ENCODE measurements at places on chromosomes 13 and 19.

DNA sequence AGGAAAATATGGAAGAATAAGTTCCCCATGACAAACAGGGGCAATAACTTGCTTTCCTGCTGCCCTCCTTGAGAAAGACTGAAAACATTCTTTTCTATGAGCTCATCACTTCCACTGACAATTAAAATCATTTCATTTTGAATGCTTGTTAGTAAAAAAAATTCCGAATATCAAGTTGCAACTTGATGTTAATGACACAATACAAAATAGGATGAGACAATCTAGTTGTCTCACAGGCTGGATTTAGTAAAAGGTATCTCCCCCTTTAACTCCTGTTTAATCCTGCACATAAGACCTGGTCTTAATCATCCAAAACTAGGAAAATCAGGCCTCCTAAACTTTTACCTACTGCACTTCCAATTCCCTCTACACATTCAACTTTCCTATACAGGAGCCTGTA lies 24.7 kb downstream of the IRS2 start:
- DNase-seq = no peak

DNA sequence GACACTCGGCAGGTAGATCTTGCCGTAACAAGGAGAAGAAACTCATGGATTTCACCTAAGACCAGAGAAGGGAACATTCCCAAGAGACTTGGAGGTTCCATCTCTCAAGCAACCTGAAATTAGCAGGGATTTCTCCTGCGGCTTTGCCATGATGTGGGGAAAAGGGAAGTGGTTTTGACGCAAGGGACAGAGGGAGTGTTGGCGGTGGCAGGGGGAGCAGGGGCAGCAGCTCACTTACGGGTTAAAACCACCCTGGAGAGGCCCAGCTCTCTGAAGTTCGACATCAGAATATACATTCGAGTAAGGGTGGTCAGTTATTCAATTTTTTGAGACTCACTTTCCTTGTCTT lies 76.1 kb upstream of the POMP start:
- DNase-seq = no peak

DNA sequence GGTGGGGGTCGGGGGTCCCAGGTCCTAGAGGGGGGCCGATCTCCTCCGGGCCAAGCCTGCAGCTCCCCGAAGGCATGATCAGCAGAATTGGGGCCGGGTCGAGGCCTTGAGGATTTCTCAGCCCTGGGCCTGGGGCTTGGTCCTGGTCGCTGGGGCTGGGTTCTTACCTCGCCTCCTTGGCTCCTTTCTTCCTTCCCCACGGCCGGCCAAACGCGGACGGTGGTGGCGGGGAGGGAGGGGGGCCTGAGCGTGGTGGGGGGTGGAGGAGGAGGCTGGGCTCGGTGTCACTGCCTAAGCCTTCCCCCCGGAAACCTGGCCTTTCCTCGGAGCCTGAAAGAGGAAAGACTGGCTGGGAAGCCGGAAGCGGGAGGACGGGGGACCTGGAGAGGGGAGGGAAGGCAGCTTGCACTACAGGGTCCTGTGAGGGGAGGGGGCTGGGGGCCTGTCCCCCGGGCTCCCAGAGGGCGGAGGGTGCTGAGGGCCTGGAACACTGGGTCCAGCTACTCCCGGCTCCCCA lies at the start of gene ZNF579:
TSS of gene ZNF579 (minus strand) at position 221 of the 517 bp plus-strand sequence. CDS start 1,209 bp downstream, outside the sequence.
- no peak for DNase-seq

GRCh38 chr19:21483589-21484170 lies 21.7 kb upstream of the ZNF429 start:
- DNase-seq = no peak

DNA sequence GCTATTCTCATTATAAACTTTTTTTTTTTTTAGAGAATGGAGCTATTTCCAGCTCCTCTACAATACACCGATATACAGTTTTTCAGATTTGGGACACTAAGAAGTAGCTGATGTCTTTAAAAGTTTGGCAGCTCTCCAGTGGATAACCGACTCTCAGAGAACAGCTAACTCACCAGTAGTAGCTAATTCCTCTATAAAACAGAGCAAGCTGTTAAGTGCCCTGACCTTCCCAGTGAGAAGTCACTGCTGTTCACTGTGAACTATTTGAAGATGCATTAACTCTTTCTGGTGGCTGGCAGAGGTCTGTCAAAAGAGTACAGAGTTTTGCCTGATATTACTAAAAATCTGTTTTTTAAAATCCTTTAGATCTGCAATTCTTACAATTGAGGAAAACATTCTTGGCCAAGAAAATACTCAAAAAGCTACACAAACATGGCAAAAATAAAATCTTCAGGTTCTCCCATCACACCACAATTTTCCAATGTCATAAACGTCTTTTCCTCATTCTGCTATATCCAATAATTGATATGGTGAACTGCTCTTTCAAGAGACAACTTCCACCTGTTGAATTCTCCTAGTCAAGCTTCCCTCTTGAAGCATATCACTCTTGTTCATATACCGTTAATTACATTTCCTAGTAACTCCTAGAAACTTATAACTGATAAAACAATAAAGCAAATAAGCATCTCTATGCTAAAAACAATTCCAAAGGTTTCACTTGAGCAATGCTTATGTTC lies 44.2 kb downstream of the TBC1D4 start:
- DNase-seq = no peak

DNA sequence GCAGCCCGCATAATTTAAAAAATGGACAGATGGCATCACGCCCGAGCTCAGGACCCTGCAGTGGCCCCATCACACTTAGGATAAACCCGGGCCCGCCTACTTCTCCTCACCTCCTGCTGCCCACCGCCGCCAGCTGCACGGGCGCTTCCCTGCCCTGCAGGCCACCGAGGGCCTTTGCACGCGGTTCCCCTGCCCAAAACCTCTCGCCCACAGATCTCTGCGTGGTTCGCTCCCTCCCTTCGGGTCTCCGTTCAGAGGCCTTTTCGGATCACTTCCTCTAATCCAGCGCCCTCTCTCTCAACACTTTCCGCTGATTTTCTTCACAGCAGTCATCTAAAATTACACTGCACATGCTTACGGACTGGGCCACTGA lies 1.8 kb downstream of the SHISA7 start:
- no peak for DNase-seq

- no peak for DNase-seq
Measured at GRCh38 chr13:92849381-92849780, 377.2 kb upstream of the GPC6 start.

DNA sequence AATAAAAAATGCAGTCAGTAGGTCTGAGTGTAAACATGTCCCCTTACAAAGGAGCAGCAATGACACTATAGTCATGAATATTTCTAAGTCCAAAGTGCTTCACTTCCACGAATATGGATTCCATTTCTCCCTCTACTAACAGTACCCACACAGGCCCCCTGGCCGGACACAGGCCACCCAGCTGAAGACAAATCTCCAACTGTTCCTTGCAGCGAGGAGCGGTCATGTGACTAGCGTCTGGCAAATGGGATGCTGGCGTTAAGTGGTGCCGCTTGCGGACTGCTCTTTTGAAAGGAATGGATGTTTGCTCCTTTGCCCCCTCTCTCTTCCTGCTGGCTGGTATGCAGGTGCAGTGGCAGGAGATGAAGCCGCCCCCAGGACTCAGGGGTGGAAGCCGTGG lies 16.2 kb downstream of the PPP1R12C start:
- no peak for DNase-seq

DNA sequence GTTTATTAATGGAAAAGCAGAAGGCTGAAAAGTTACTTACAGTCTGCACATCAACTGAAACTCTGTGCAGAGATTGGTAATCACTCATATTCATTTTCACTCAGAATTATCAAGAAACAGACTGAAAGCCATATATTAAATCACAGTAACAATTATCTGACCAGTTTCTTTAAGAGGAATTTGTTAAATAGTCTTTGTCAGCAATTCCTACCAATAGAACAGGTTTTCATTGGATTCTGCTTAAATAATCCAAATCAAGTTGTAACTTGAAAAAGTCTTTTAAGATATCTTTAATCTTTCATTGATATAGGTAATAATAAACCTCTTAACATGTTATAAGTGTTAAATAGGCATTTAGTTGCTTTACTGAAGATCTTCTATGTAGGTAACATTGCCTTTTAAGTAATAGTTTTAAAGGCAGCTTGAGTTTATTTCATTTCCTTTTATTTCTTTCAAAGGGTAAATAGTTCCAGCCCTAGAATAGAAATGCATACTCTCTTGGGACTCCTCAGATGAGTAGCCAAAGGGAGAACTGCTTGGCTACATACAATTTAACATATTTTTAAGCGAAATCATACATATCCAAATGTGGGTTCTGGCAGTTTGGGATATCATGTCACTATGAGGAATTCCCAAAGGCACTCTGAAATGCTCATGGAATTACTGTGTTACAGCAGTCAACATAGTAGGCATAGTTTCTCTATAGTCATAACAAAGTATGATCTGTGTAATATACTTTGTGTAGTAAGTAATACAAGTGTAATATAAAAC lies 326.0 kb upstream of the SPRY2 start:
- DNase-seq = no peak

GRCh38 chr13:20579191-20579590 lies 12.2 kb downstream of the IFT88 start:
- no peak for DNase-seq

- DNase-seq = no peak
Measured at GRCh38 chr13:105463011-105463501, 1072.4 kb downstream of the EFNB2 start.

GRCh38 chr19:46022431-46023310 lies at the start of gene PGLYRP1:
PGLYRP1 (minus strand) TSS chr19:46023053; CDS start chr19:46023021, 32 bp downstream.
- DNase-seq = no peak

GRCh38 chr19:33503030-33503429 lies 18.6 kb downstream of the PEPD start:
- no peak for DNase-seq

DNA sequence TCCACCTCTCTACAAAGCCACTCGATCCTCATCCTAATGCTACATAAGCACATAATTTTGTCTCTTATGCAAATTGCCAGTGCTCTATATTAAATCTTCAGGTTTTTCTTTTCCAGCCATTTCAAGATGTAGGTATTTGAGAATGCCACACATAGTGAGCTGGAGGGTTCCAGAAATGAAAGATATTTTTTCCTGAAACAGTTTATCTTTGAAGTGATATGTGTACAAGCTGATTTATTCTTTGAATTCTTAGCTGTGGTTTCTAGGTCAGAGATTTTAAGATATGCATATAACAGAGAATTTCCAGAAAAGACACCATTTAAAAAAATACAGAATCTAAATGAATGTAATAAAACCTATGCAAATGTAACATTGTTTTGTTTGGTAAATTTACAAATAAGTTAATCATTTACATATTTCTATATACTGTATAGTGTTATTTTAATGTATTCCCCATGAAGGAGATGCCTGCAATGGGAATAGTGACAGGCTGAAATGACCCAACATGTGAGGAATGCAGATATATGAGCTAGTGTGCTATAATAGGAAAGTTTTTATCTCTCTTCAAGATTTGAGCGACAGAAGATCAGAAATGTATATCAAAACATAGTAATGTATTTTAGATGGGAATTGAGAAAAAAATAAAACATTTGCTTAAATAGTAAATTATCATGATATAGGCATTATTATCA lies 570.2 kb downstream of the SLITRK1 start:
- DNase-seq = no peak

DNA sequence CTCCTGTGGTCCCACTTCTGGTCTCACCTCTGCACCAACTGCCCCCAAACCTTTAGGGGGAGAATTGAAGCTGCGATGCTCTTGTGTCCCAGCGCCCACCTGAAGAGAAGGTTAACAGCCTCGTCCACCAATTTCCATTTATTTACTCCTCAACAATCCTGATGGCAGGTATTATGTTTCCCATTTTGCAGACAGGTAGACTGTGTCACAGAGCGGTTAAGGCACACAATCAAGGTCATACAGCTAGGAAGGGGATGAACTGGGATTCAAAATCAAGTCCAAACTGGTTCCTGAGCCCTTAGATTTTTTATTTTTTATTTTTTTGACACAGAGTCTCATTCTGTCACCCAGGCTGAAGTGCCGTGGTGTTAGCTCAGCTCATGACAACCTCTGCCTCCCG lies 6.2 kb downstream of the DNASE2 start:
- DNase-seq = no peak

DNA sequence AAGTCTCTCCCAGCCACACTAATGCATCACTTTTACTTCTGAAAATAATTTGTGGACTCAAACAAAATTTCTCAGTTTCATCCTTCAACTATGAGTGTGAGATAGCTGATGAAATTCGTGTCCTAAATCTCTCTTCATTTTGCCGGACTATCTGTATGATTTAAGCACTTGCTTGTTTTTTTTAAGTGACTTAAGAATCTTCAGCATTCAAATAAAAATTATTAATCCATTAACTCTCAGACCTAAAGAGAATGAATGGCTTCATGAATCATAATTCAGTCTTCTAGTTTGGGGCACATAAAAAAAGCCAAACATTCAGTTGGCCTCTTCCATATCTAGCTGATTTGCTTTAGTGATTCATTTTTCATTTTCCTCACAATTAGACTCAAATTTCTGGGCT lies 579.5 kb downstream of the DCT start:
- DNase-seq = no peak

DNA sequence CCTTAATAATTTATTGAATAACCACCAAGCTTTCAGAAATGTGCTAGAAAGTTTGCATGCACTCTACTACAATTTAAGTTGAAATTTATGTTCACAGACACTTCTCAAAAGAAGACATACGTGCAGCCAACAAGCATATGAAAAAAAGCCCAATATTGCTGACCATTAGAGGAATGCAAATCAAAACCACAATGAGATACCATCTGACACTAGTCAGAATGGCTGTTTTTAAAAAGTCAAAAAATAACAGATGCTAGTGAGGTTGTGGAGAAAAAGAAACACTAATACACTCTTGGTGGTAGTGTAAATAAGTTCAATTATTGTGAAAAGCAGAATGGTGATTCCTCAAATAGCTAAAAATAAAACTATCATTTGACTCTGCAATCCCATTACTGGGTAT lies 308.8 kb upstream of the PCDH9 start:
- DNase-seq = no peak

DNA sequence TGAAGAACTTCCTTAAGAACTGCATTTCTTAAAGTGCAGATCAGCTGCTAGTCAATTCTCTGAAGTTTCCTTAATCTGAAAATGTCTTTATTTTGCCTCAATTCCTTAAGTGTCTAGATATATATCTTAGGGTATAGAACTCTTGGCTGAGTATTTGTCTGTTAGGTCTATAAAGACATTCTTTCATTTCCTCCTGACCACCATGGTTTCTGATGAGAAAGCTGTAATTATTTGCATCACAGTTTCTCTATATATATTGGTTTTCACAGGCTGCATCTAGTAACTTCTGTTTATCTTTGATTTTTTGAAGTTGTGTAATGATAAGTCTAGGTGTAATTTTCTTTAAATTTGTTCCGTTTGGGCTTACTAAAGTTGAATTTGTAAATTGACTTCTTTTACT lies 15.2 kb downstream of the NDFIP2 start:
- DNase-seq = no peak

GRCh38 chr13:52359534-52359933 lies 46.4 kb downstream of the THSD1 start:
- no peak for DNase-seq

DNA sequence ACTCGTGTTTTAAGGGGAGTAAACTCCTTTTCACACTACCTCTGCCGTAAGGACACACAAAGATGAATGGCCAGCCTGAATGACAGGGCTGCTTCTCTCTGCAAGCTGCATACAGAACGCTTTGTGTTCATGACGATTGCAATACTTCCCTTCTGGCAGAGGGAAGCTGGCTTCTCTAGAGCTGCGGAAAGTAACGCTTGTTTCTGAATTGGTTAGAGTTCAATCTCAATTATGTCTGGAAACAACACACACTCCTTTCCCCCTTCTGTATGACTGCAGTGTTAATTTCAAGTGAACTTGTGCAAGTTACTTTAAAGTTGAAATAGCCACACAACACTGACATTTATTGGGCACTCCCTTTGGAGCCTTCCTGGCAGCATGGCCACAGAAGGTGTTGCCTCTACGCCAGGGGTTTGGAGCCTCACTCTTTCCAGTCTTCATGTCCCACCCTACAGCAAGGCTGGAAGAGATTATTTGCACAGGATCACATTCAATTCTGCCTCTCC lies 242.6 kb downstream of the NDFIP2 start:
- DNase-seq = no peak

Data from cortex of kidney (tissue), 1 donor.